ENCODE measurements at places on chromosomes 13 and 19.

GRCh38 chr19:40633207-40633606 is 32.0 kb downstream of the LTBP4 start:
- no peak for DNase-seq

- DNase-seq: no peak
Observed at GRCh38 chr13:53191091-53191490, 162.5 kb downstream of the OLFM4 start.

DNA sequence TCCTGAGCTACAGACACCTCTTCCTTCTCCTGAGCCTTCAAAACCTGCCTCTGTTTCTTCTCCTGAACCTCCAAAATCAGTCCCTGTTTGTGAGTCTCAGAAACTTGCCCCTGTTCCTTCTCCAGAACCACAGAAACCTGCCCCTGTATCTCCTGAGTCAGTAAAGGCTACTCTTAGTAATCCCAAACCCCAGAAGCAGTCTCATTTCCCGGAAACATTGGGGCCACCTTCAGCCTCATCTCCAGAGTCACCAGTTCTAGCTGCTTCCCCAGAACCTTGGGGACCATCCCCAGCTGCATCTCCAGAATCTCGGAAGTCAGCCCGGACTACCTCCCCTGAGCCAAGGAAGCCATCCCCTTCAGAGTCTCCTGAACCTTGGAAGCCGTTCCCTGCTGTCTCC is 10.0 kb downstream of the CHAMP1 start:
- no peak for DNase-seq

DNA sequence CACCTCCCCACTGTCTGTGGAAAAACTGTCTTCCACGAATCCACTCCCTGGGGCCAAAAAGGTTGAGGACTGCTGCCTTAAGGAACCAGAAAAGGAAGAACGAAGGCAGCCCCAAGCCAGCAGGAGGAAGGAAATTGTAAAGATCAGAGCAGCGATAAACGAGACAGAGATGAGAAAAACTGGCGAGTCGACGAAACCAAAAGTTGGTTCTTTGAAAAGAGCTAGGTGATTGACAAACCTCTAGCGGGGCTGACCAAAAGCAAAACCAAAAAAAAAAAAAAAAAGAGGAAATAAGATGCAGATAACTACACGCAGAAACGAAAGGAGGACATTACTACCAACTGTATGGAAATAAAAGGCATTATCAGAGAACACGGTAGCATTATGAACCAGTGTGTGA is 76.9 kb downstream of the GADD45B start:
- no peak for DNase-seq

- DNase-seq: no peak
Observed at GRCh38 chr19:57269515-57270250, 10.6 kb upstream of the ZNF460 start.

GRCh38 chr19:2454962-2455850 is 1.6 kb downstream of the LMNB2 start:
- no peak for DNase-seq

- DNase-seq: peak; percentile 50
Observed at GRCh38 chr13:23377983-23378632, 55.4 kb downstream of the SACS start.

- DNase-seq: no peak
Observed at GRCh38 chr19:17411801-17412200, 6.4 kb upstream of the BST2 start.

- DNase-seq: no peak
Observed at GRCh38 chr13:108185223-108185622, 30.1 kb downstream of the LIG4 start.

DNA sequence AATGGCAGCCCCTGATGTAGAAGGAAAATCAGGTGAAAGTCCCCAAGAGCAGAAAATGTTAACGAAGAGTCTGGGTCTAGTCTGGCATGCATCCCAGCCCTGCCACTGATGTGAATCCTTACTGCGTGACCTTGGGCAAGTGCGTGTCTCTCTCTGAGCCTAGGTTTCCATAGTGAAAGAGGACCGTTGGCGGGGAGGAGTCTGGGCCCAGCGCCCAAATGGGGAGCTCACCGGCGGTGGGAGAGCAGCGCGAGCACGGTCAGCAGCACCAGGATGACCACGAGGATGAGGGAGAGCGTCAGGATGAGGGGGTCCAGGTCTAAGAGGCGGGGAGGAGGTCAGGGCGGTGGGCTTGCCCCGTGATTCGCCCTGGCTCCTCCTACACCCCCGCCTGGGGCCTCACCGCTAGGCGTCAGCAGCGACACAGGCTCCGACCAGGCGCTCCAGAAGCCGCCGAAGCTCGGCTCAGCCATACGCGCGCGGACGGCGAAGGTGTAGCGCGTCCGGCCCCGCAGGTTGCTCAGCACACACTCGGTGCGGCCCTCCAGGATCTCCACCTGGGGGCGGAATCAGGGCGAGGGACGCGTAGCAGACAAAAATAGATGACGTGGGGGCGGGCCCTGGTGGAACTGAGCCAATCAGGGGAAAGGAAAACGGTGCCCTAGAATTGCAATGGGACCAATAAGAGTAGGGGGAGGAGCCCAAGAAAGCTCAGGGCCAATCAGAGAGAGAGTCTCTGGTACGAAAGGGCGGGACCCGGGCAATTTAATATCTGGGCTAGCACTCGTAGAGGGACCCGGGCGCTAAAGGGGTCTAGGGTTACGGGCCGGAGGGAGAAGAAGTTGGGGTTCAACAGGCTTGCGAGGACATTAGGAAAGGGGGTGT is 3.2 kb downstream of the EPOR start:
- DNase-seq: peak; percentile 90

DNA sequence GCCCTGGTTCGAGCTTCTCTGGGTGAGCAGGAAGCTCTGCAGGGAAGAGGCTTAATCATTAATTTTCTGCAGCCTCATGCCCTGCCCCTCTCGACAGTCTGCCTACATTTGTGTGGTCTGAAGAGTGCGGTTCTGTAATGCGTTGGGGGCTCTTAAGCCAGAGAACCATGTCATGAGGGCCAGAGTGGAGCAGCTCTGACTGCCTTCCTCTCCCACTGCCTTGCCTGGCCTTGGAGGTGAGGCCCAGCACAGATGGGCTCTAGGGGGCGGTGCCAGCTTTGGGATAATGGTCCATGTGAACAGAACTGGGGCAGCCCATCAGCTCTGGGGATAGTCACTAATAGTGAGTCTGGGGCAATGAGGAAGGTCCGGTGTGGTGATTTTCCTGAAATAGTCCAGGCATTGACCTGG is 5.7 kb downstream of the FGF9 start:
- DNase-seq: no peak

DNA sequence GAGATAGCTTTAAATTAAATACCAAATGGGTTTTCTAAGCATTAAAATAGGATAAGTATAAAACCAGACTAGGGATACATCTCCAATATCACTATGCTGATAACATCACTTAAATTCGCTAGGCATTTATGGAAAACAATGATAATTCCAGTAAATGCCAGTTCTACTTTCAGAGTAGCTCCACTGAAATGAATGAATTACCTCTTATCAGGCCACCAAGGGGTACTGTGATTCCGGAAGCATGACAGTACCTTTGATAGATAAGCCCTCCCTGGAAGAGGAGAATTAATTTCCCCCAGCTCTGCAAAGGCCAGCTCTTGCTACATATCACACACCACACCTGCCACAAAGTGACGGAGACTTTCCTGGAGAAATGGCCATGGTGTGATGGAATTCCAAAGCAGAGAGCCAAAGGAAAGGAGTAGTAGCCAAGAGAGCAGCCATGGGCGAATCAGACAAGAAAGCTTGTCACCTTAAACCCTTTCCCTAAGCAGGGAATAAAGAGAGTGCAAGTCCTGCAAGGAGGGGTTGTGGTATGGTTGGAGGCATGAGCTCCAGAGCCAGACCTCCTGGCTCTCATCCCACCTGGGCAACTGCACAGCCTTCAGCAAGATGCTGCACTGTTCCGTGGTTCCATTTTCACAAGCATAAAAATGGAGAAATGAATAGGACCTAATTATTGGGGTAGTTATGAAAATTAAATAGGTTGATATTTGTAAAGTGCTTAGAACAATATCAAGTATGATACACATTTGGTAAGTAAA is 423.1 kb downstream of the FGF14 start:
- no peak for DNase-seq

GRCh38 chr19:32287811-32288227 is 57.6 kb upstream of the ZNF507 start:
- no peak for DNase-seq

DNA sequence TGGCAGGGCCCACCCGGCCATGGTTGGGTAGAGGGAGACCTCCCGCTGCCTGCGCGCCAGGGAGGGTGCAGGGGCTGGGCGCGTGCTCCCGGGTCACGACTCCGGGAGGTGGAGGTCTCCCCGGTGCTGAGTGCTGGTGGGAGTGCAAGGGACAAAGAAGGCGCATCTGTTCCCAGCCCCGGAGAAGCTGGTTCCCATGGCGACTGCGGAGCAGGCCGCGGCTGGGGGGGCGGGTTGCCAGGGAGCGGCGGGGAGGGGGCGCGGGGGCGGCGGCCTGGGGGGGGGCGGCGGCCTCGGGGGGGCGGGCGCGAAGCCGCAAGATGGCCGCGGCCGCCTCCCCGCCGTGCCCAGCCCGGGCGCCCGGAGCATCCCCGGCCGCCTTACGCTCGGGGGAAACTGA is 1.2 kb downstream of the CBARP start:
- DNase-seq: no peak

DNA sequence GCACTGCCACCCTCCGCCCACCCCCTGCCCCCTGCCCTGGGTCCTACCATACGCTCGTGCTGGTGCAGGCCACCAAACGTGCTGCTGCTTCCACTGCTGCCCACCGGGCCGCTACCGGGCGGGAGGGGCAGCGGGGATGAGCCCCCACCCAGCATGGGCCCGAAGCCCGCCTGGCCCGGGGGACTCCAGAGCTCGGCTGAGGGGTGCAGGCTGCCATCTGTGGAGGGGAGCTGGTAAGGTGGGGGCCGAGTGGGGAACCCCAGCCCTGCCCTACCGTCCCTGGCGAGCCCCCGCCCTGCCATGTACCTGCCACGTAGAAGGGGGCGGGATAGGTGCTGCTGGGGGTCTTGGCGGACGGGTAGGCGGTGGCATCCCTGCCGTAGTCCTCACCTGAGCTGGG is 16.7 kb upstream of the UQCR11 start:
- no peak for DNase-seq

GRCh38 chr19:51477344-51477743 is 995 bp upstream of the CEACAM18 start:
- DNase-seq: no peak

- DNase-seq: no peak
Observed at GRCh38 chr13:42747399-42747873, 33.9 kb upstream of the FAM216B start.

DNA sequence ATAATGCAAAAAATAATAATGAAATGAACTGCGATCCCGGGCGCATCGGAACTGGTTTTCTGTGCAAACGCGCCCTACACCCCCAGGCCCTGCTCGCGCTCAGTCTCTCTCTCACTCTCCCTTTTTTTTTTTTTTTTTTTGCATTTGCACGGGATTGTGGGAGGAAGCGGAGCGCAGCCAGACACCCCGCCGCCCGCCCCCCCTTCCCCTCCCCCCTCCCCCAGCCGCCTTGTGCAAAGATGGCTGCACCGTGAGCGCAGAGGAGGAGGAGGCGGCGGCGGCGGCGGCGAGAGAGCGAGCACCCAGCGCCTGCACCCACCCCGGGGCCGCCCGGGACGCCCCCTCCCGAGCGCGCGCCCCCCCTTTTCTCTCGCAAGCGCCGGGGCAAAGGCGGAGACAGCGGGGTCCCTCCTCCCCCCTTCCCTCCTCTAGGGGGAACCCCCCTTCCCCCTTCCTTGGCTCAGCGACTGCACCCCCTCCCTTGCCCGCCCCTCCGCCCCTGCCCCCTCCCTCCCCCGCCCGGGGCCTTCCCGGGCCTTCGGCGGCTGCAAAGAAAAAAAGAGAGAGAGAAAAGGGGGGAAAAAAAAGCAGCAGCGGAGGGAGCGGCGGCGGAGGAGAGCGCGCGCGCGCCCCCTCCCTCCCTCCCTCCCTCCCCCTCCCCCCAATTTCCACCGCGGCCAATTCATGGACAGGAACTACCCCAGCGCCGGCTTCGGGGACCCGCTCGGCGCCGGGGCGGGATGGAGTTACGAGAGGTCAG is at the start of gene PRR12:
TSS of gene PRR12 (plus strand) at position 212 of the 760 bp plus-strand sequence. CDS start at position 685, 473 bp downstream.
- peak; percentile 35 for DNase-seq

DNA sequence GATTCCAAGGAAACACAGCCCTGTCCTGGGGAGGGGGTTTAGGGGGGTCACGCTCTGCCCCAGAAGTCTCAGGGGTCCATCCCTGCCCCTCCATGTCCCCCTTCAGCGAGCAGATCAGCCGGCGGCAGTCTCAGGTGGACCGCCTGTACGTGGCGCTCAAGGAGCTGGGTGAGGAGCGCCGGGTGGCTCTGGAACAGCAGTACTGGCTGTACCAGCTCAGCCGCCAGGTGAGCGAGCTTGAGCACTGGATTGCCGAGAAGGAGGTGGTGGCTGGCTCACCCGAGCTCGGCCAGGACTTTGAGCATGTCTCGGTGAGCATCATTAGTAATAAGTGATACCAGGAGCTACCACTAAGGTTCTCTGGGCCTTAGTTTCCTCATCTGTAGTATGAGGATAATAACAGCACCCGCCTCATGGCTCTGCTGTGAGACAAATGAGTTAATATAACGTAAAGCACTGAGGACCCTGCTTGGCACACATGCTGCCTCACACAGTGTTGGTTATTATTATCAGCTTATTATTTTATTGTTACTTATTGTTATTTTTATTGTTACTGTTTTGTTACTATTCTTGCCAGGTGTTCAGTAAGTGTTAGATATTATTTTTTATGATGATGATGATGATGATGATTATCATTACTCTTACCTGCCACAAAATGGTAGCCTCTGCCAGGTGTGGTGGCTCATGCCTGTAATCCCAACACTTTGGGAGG is 20.5 kb upstream of the SHKBP1 start:
- no peak for DNase-seq

DNA sequence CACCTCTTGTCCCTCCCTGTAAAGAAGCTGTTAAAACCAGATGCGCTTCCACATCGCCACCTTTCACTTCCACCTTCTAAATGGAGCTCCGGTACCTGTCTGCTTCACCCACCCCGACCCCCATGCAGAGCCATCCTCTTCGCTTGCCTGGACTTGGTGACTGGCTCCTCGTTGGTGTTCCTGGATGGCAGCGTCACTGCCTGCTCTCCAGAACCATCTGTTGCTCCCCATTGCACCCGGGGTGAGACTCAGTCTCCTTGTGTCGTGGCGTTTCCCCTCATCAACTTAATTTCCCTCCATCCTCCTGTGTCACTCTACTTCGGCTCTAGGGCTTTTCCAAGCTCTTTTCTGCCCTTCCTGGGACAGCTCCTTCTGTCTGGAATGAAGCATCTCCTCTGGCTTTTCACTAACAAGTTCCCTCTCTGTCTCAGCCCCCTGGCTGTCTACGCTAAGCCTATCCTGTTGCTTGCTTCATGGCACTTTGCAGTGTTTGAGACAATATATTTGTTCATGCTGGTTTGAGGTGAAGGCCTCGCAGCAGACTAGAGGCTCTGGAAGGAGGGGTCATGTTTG is 10.3 kb downstream of the CEBPG start:
- no peak for DNase-seq

GRCh38 chr13:98544104-98544710 is 32.7 kb downstream of the STK24 start:
- no peak for DNase-seq
